Jurkat, Clone E6-1 (cell line): ENCODE measurements at places on chromosomes 13 and 19.

GRCh38 chr19:56821675-56822074, 18.9 kb downstream of the PEG3 start:
- no peak for DNase-seq

DNA sequence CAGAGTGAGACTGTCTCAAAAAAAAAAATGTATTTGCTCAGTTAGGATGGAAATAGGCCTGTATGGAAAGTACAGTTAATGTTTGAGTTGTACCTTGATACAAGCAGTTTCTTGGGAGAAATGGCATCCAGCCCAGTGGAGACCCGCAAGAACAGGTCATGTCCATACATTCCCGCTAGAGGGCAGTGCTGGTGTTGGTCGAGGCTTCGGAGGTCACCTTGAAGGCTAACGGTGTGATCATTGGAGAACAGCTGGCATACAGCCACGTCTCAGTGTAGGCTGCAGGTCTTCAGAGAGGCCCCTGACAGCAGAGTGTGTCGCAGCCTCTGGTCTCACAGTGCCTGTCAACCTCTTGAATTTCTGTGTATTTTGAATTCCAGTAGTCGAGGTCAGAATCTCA, 7.5 kb downstream of the ZNF610 start:
- peak; percentile 25 for DNase-seq

- no peak for DNase-seq
Measured at GRCh38 chr13:34886987-34887386, 55.1 kb upstream of the NBEA start.

DNA sequence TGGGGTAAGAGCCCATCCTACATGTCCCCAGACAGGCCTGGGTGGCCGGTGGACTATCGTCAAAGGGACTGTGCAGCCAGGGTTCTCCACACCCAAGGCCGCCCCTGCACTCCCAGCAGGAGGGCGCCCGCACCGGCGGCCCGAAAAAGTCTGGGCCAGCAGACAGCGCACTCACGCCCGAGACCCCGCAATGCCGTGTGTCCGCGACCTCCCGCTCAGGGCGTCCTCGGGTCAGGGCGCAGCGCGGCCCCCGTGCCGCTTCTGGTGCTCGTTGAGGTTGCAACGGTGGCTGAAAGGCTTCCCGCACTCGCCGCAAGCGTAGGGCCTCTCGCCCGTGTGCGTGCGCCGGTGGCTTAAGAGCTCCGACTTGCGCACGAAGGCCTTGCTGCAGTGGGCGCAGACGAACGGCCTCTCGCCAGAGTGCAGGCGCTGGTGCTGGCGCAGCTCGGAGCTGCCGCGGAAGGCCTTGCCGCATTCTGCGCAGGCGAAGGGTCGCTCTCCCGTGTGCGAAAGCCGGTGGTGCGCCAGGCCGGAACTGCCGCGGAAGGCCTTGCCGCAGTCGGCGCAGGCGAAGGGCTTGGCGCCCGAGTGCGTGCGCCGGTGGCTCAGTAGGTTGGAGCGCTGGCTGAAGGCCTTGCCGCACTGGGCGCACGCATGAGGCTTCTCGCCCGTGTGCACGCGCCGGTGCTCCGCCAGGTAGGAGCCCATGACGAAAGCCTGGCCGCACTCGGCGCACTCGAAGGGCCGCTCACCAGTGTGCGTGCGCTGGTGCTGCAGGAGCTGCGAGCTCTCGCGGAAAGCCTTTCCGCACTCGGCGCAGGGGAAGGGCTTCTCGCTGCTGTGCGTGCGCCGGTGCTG, 2.8 kb upstream of the A1BG start:
- DNase-seq: no peak

DNA sequence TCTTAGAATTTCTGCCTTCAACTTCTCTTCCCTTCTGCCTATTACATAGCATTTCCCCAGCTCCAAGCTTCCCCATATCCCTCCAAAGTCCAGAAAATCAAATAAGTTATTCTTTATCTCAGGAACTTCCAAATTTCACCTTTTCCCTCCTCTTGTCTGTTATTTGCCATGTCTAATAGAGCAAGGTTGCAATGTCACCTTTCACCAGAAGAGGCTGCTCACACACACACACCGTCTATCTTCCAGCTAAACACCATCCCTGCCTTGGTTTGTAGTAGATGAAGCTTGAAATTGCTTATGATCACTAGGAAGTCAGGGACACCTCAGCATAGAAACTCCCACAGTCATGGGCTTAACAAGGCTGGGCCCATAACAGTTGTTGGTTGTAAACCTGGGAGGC, 48.4 kb downstream of the ZNRF4 start:
- peak; percentile 19 for DNase-seq

DNA sequence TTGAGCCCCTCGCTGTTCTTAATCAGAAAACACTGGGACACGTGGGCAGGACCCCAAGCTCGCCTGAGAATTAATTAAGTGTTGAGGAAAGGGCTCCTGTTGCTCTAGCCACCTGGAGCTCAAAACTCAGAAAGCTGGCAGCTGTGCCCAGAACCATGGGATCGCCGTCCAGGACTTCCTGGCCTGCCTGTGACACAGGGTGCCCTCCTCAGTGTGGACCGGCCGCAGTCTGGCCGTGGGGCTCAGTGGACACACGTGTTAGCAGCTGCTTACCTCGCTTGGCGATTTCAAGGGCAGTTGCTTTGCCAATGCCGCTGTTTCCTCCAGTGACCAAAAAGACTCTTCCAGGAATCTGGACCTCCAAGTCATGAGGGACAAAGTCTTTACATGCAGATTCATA, 4.7 kb downstream of the DHRS12 start:
- DNase-seq: no peak

GRCh38 chr19:46226438-46226973, 3.0 kb upstream of the IGFL1 start:
- no peak for DNase-seq

DNA sequence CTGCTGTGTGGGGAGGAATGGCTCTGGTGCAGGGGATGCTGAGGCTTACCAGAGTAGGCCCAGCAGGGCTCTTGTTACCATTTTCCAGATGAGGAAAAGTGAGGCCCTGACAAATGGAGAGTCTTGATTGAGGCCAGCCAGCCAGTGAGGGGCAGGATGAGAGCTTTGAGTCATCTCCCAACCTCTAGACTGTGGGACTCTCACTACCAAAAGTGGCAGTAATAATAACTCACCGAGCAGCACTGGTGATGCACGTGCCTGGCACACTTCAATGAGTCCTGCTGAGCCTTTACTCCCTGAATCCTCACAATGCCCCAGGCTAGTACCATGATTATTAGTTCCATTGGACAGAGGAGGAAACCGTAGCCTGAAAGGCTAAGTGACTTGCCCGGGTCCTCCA, 7.8 kb downstream of the CIC start:
- no peak for DNase-seq

- no peak for DNase-seq
Measured at GRCh38 chr13:113551081-113552000, 33.2 kb upstream of the TFDP1 start.

- DNase-seq: no peak
Measured at GRCh38 chr19:55519451-55520311, 17.3 kb downstream of the SBK2 start.

DNA sequence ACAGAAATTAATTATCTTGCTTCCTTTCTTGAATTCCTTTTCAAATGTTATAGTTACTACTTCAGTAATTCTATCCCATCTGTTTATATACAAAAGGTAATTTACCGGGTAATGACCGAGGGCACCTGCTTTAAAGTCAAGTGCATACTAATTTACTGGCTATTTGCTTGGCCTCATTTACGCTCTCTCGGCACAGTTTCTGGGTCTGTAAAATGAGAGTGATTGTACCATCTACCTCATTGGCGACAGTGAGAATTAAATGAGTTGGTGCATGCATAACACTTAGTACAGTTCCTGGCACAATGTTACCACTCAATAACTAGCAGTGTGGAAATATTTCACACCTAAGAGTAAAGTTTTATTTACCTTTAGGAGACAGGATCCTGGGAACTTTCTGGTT, 111.6 kb downstream of the GGACT start:
- DNase-seq: no peak

- DNase-seq: no peak
Measured at GRCh38 chr19:7742575-7742974, 4.8 kb downstream of the CD209 start.

DNA sequence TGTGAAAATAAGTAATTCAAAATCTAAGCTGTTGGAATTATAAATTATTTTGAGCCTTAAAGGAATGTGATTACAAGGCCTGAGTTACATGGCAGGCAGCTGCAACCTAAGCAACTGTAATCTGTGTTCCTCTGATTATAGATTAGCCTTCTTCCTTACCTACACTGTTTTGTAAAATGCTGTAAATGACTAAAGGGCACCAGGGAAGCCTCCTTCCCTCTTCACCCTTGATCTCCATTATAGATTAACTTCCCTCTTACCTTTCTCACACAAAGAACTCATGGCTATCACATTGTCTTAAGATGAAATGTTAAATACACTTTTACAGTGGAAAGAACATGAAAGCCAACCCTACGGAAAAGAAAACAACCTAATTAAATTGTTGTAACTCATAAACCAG, 423.7 kb upstream of the KLF12 start:
- DNase-seq: no peak

DNA sequence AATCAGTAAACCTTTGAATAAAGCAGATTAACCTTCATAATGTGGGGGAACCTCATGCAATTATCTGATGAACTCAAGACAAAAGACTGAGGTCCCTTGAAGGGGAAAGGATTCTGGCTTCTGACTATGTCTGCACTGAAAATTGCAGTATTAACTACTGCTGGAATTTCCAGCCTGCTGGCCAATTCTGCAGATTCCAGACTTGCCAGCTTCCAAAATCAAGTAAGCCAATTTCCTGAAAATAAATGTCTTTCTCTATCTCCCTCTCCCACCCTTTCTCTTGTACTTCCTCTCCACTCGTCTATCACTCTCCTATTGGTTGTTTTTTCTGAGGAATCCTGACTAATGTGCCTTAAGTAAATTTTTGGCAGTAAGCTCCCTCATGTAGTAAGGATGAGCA, 1479.9 kb upstream of the PRR20A start:
- no peak for DNase-seq

DNA sequence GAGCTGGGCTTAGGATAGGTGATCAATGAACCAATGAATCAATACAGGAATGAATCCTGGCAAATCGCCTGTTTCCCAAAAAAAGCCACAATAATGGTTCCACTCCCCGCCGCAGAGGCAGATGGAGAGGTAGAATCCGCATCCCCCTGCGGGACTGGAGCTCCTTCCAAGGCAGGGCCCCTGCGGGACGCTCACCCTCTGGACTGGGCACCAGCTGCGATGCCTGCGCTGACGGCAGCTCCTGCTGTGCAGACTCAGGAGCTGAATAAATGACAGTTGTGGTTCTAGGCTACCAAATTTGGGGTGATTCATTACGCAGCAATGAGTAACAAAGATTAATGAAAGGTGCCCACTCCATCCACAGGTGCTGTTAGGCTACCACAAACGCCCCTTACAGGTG, 8.8 kb upstream of the CDC34 start:
- no peak for DNase-seq

GRCh38 chr19:30742406-30742938, 370.3 kb downstream of the ZNF536 start:
- DNase-seq: no peak

GRCh38 chr13:32527151-32527550, 11.4 kb downstream of the N4BP2L2 start:
- DNase-seq: no peak

DNA sequence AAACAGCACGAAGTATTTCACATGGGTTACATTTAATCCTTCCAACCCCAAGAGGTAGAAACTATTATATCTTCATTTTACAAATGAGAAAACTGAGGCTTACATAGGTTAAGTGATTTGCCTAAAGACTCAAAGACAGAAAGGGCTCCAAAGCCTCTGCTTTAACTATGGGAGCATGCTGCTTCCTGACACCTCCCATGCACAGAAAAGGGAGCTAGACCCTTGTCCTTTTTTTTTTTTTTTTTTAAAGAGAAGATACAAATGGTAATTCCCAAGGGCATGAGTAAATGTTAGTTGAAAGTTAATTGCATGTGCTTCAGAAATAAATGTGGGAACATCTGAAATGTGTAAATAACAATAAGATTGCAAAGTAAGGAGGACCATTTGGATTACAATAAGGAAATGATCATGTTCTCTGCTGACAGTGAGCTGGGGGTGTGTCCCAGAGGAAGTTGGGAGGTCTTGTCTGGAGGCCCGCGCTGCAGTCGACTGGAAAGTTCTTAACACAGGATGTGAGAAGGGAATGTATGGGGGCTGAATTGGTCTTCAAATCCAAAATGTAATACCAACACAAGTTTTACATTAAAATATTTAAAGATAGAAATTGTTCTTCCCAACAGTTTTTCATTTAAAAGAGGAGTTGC, 500.3 kb downstream of the KLF12 start:
- no peak for DNase-seq

GRCh38 chr19:52536448-52536800, 9.0 kb downstream of the ZNF808 start:
- DNase-seq: no peak

GRCh38 chr13:41563984-41564365, 106.6 kb downstream of the RGCC start:
- DNase-seq: peak; percentile 34

DNA sequence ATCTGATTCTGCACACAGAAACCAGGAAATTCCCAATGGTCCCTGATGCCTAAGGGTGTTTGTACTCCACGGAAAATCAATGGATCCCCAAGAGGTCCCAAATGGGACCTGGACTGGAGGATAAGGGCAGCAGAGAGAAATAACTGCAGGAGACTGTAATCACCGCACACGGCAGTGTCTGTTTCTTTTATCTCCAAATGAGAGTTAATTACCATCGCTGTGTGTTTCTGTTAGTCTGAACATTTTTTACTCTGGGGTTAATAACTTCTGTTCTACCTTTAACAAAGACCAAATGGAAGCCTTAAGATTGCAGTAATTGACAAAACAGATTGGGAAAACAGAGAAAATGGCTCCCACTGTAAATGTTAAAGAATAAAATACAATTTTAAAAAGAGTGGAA, 320.9 kb downstream of the DCLK1 start:
- DNase-seq: no peak

GRCh38 chr19:47682939-47683338, 30.3 kb upstream of the EHD2 start:
- no peak for DNase-seq

- no peak for DNase-seq
Measured at GRCh38 chr13:75872980-75873379, 236.8 kb downstream of the LMO7 start.

- DNase-seq: no peak
Measured at GRCh38 chr13:37047032-37047431, 12.5 kb downstream of the SUPT20H start.

DNA sequence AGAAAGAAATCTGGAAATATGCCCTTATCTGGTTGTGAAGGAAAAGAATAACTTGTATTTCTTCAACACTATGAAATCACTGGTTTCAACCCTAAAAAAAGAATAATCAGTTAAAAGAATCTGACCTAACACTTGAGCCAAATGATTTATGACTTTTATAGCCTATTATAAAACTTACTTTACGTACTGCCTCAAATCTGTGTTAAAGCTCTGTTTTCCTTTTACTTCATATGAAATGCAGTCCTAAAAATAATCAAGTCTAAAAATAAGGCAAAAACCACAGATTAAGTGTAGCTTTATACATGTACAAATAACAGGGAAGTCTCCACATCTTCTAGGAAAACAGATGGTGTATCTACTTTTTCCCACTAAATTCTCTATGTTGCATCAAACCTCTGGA, 101.3 kb downstream of the VWA8 start:
- DNase-seq: no peak

- DNase-seq: no peak
Measured at GRCh38 chr13:21583478-21583877, 20.5 kb downstream of the MICU2 start.

GRCh38 chr13:110154410-110154933, 152.5 kb downstream of the COL4A1 start:
- no peak for DNase-seq
